Hypothalamus (tissue), 51 donors: ENCODE measurements at places on chromosomes 16 and 17.

GRCh38 chr17:51147650-51148049 lies 5.7 kb upstream of the NME1 start:
- DNase-seq = no peak

GRCh38 chr17:10683853-10684252 lies 13.5 kb downstream of the SCO1 start:
- DNase-seq = no peak

GRCh38 chr16:14309906-14310305 lies 238.8 kb downstream of the MRTFB start:
- no peak for DNase-seq

DNA sequence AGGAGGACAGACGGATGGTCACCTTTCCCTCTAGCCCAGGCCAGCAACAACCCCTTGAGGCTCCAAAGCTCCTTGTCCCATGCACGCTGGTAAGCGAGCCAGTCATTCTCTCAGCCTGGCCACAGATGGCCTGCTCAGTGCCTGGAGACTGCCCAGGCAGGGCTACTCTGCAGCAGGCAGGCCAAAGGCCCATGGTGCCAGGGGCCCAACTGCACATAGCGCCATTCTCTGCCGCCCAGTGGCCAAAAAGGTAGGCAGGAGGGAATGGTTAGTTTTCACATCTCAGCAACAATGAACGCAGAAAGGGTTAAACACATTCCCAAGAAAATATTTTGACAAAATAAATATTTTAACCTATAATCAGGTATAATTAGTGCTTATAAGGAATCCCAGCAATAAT lies 7.7 kb upstream of the SREBF1 start:
- no peak for DNase-seq

DNA sequence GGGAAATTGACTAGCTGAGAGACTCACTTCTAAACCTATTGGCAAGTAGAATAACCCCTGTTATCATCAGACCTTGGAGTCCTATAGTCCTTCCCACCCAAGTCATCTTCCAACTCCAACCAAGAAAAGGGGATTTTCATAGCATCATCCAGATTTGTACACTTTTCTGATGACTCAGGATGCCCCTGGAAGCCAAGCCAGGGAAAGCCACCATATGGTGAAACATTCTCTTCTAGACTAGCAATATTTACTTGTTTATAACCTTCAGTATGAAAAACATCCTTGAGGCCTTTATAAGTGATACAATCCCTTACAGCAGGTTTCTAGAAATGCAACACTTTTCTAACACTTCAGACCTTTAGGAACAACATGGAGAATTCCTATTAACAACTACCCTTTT lies 618.8 kb upstream of the CDH11 start:
- no peak for DNase-seq

DNA sequence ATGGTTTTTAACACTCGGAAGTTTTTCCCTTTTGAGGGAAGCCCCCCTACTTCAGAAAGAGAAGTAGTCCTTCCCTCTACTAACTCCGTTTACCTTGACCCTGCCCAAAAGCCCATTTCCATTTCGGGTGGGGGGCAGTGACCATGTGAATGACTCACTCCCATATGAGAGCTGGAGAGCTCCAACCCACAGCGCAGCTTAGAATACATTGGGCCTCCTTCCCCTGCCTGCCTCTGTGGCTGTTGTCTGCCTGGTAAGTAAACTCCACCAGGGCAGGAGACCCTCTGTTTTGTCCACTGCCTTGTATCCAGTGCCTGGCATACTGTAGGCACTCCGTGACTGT lies 985 bp downstream of the SGSM2 start:
- no peak for DNase-seq

GRCh38 chr17:47720754-47721533 lies 12.1 kb upstream of the TBX21 start:
- DNase-seq = no peak

GRCh38 chr17:67519801-67520251 lies 142.7 kb downstream of the PITPNC1 start:
- DNase-seq = no peak

- no peak for DNase-seq
Measured at GRCh38 chr16:84298376-84298899, 3.8 kb downstream of the WFDC1 start.
